Ureter (tissue), 1 donor: ENCODE measurements at places on chromosomes 11 and 22. TPM values are rescaled to one million over a fixed set of nuclear protein-coding genes. Genes with fewer than 3 reads are reported as not detected.

- DNase-seq, result no peak
These were observed 13.2 kb downstream of the NAA40 start for GRCh38 chr11:63951779-63952536.

- DNase-seq, result no peak
These were observed 69.9 kb downstream of the SLC5A12 start for GRCh38 chr11:26651916-26652315.

DNA sequence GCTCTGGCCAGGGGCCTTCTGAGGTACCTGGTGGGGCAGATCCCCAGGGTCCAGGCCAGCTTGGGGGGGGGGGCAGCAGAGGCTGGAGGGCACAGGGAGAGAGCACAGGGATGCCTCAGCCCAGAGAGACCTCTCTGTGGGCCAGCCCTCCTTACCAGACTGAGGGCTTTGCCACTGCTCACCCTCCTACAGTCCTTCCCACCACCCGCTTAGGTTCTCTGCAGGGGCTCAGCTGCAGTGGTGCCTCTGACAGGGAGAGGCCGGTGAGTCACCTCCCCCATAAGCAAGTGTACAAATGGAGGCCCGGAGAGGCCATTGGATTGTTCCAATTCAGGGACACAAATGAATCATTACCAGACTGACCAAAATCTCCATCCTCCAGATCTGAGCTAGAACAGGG is 68.1 kb upstream of the LMO1 start:
- DNase-seq, result no peak

- DNase-seq, result no peak
These were observed 38.1 kb upstream of the OPCML start for GRCh38 chr11:133570376-133570775.

GP1BB gene
- total RNA-seq, result 2.1 TPM

CPT1B gene
- 62.3 TPM for total RNA-seq
